ENCODE measurements at places on chromosomes 2 and 18.

DNA sequence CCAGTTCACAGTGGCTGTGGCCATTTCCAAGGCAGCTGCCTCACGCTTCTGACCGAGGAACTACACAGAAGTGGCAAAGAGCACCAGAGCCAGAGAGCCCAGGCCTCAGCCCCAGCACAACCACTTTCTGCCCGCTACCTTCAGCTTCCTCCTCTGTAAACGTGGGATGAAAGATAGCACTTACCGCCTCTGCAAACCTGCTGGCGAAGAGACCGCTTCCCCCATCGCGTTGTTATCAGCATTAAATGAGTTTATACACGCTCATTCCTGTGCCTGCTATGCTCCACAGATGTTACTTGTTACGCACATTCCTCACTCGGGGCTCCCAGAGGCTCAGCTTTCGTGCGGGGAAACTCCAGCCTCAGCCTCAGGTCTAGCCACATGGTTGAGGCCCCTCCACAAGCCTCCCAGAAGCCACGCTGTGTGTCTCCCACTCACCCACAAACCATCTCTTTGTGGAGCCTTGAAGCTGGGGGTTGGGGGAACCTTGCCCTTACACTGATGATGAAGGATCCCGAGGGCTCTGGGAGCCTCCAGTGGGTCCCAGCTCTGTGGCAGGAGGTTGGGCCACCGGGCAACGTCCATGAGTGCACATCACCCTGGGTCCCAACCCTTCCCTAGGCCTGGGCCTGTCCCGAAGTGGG, 63.3 kb upstream of the SMAD7 start:
- no peak for DNase-seq

- no peak for DNase-seq
Measured at GRCh38 chr2:32011485-32011960, 715 bp upstream of the MEMO1 start.

- DNase-seq, result no peak
Measured at GRCh38 chr2:229003256-229003655, 267.8 kb downstream of the PID1 start.

DNA sequence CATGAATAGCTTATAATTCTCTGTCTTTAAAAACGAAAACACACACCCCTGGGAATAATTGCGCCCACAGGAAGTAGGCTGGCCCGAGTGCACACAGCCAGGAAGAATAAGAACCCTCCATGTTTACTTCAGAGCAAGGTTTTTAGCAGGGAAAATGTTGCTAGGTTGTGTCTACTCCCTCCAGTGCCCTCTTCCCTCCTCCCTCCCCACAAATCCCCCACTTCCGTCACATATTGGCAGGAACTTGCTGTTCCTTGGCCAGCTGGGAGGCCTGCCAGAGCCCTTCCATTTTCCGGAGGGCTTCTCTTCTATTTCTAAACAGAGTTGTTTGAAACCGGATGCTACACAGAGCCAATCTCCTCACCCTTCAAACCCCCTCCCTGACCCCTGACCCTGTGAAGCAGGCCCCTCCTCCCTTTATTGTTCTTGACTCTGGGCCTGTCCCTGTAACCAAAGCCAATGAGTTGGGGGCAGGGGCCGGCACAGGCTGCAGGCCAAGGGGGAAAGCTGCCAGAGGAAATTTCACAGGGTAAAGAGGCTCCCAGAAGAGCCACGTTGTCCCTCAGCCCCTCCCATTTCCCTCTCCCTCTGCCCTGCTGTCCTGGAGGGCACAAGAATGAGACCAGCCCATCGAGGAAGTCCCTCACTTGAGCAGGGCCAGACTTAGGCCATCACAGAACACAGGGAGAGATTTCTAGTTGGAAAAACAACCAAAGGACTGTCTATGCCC, 49.8 kb upstream of the LGALSL start:
- DNase-seq, result no peak

DNA sequence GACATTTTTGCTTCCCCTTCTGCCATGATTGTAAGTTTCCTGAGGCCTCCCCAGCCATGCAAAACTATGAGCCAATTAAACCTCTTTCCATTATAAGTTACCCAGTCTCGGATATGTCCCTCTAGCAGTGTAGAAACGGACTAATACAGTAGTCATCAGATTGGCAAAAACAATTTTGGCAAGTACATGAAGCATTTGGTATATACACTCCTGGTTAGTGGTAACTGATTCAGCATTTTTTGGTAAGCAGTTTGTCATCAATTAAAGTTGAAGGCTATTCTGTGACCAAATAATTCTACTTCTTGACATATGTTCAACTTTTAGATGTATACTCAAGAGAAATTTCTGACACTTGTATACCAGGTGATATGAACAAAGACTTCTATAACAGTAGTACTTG, 190.5 kb upstream of the STON1 start:
- DNase-seq, result no peak

DNA sequence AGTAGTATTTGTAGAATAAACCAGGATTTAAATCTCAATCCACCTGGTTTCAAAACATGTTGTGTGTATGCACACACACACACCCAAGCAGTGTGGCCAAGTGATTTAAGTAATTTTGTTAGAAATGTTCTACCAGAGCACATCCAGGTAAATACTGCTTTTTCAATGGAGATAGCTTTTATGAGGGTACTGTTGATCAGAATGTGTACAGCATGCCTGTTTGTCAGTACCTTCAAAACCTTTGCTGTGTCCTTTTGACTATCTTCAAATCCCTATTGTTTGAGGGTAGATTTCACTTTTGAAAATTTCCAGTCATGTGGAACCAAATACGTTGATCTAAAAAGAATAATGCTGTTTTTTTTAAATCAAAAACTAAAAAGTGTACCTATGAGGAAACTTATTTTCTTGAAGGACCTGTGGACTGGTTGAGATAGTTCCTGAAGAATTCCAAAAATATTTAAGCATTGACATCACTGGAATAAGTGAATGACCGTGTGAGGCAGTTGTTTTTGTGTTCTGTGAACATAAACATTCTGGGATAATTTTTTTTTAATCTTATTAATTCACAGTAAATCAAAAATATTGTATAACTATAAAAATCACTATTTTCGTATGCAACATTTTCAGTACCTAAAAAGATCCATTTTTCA, 70.9 kb downstream of the PTRHD1 start:
- no peak for DNase-seq

- no peak for DNase-seq
Measured at GRCh38 chr2:38097258-38097987, 21.5 kb upstream of the CYP1B1 start.

DNA sequence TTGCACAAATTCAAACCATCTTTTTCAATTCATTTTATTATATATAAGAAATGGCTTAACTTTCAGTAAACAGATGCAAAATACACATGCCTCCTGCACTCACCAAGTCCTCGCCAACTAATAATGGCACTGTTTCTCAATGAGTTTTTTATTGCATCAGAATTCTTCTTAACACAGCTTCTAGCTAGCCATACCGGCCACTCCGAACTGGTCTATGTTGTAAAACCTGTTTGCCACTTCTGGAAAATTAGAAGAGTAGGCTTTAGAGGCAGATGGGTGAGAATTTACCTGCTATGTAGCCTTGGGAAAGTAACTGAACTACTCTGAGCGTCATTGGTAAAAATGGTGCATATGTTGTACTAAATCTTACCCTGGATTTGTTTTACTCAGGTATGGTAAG, 100.6 kb upstream of the LHCGR start:
- DNase-seq, result no peak

DNA sequence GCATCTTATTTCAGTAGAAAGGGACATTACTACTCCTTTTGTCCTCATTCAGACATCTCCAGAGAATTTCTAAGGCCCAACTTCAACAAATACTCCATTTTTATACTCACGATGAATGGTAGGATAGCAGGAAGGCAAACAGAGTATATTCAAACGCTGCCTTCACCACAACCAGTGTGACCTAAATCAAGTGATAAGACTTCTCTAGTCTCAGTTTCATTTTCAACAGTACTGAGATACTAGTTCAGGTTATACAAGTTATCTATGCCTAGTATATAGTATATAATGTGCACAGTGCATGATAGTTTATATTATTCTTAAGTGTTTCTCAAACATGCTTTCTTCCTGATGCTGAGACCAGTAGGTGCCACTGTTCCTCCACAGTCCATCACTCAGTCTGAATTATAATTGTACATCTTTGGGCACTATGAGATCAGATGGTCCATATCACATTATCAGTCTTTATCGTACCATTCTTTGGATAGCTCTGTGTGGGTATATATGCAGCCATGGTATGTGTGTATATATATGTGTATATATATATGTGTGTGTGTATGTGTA, 66.3 kb upstream of the RPE start:
- DNase-seq, result no peak

DNA sequence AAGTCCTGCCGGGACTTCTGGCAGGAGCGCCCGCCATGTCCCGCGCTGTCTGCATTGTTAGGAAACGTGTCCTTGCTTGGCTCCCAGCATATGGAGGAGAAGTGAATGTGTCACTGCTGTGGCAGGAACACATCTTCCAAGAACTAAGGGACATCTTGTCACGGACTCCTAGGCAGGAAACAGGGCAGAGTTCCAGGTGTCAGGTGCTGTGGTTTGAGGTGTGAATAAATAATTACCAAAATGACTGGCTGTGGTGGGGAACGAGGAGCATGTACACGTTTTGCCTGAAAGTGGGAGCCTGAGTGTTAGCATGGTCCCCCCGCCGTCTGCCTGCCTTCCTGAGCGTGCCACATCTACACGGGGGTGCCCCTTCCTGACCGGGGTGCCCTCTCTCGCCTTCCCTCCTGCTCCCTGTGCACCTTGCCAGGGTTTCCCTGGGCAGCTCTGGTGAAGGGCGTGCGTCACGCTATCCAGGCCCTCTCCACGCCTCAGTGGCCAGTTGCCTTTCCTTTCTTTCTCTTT, 237.5 kb downstream of the LDLRAD4 start:
- peak; percentile 35 for DNase-seq

GRCh38 chr2:42558827-42559226, 9.6 kb upstream of the MTA3 start:
- DNase-seq, result no peak

DNA sequence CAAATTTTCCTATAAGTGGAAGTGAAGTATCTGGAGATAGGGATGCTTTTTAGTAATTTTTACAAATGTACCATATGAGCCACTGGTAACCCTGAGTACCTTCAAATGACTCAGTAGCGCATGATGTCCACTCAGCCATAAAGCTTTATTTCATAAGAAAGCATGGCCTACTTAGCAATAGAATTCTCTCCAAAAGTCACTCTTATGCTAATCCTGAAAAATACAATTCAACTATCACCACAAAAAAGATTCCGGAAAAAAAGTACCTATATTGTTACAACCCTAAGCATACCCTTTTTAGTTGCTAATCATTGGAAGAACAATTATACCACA, 732.2 kb downstream of the SOCS6 start:
- no peak for DNase-seq

DNA sequence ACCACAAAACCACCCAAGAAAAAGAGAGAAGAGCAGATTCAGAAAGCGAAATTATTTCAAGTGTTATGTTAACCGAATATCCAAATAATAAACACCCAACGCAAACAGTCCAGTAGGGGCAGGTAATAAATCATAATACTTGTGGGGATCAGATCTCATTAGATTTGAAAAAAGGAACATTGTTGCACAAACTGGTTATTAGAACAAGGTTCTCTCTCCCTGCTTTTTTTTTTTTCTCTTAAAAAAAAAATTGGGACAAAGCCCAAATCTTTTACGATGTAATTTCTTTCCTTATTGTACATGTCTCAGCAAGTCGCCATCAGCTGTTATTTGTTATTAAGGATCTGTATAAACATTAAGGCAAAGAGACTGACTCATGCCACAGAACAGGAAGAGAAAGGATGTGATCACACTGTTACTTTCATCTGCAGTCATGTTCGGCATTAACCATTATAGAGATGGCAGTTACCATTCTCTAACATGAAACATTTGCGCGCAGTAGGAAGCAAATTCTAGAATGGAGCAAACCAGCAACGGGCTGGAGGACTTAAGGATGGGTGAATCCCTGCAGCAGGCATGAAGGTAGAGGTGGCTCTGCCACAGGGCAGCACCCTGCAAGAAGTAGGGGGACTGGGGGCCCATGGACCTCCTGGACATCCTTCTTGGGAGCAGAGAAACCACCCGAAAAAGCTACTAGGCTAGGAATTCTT, 42.0 kb downstream of the EPHA4 start:
- DNase-seq, result no peak

Data from stimulated activated CD4-positive, alpha-beta T cell treated with anti-CD3 and anti-CD28 coated beads, TNF-alpha, amount 100 ng/mL, for 48 hours (primary cell).